Esophagus muscularis mucosa (tissue), 4 donors: ENCODE measurements at places on chromosomes 2 and 18.

GRCh38 chr18:76687304-76687962 is 134.9 kb upstream of the ZNF236 start:
- DNase-seq = no peak

DNA sequence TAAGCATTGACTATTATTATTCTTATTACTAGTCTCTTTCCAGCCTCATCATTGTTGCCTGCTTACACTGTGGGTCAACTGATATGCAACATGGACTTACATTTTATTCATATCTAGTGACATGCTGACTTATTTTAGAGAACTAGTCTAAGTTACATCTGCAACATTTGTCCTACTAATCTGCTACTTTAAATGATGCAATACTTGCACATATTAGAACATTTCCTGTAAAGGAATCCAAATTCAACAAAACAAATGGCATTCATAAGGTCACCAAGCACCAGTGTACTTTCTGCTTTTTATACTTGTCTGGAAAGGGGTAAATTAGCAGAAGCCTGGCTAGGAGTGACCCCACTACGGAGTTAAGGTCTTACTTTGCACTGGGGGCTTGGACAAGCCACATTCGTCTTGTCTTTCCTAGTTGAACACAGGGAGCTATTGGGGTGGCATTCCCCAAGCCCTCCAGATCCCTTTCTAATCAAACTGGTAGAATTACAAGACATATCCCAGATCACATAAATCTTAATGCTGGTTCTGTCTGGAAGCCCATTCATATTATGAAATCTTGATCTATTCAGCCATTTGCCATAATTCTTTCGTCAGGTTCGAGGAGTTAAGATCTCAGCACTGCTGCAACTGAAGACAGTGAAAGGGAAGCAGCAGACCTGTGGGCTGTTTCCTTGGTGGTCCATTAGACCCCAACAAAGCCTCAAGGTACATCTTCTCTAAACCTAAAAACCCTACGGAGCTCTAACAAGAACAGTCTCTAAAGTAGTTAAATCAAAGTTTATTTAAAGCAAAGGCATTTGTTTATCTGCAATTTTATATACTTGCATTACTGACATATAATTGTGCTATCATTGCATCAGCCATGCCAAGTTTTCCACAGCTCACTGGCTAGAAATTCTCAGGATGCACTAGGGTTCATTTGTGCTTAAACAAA is 49.9 kb upstream of the RTN4 start:
- peak; percentile 84 for DNase-seq

- DNase-seq = no peak
Measured at GRCh38 chr2:149800624-149801542, 213.3 kb upstream of the MMADHC start.

GRCh38 chr2:119441376-119442225 is 9.9 kb downstream of the TMEM37 start:
- DNase-seq = no peak

GRCh38 chr18:62412231-62412979 is 87.3 kb downstream of the TNFRSF11A start:
- DNase-seq = no peak

DNA sequence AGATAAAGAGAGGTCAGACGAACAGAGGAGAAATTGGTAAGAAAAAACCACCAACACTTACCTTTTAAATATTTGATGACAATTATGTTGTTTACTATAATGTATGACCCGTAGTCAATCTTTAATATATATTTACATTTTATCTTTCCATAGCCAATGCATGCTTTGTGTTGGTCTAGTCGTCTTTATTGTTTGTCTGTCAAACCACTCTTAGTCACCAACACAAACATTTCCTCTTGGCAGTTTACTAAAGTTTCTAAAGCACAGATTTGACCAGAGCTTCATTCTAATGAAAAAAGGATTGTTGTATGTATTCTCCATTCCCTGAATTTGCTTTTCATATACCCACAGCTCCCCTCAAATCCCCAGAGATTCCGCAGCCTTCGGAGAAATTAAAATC is 784.7 kb upstream of the PIK3C3 start:
- DNase-seq = no peak

DNA sequence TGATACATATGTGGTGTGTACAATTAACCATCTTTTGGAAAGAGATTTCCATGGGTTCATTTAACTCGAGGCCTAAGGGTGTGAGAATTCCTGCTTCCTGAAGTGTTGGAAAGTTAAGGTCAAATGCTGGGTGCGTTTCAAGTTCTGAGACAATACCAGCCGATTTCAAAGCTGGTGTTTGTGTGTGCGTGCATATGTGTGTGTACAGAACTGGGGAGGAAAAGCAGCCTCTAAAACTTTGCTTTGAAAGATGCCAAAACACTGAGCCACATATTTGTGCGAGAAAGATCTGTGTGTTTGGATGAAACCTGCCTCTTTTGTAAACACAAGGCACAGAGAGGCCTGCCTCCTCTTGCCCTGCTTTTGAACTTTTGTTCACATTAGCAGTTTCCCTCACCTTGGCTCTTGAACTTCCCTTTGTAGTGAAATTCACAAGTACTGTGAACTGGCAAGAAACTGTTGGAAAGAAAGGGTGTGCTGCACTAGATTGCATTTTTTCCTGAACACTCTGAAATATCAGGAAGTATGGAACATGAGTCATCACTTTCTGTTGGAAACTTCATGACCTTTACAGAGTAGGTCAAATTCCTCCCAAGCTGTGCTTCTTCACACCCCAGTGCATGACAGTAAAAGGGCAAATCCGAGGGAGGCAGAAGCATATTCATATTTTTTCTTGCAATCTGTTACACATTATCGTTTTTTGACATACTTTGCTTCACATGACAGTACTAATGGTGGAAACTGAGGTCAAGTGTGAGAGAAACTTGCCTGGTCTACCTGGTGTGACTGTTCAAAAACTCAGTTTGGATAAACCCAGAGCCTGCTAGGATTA is 20.0 kb upstream of the CAVIN2 start:
- no peak for DNase-seq

DNA sequence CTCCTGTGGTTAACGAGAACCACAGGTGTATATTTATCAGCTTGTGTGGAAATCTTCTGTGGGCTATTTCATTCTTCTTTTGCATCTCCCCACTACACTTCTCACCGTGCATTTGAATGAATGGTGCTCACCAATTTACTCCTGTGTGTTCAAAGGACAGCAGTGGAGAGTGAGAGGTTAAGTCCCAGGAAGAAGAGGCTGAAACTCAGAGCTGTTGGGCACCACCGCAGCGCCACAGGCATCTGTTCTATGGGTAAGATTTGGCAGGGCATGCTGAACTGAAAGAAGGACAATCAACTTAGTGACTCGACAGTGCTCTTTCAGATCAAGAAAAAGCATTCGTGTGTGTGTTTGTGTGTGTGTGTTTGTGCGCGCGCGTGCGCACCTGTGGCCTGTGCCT is 297.9 kb upstream of the SIX2 start:
- DNase-seq = no peak

GRCh38 chr2:150789376-150789905 is 302.0 kb upstream of the RND3 start:
- no peak for DNase-seq

DNA sequence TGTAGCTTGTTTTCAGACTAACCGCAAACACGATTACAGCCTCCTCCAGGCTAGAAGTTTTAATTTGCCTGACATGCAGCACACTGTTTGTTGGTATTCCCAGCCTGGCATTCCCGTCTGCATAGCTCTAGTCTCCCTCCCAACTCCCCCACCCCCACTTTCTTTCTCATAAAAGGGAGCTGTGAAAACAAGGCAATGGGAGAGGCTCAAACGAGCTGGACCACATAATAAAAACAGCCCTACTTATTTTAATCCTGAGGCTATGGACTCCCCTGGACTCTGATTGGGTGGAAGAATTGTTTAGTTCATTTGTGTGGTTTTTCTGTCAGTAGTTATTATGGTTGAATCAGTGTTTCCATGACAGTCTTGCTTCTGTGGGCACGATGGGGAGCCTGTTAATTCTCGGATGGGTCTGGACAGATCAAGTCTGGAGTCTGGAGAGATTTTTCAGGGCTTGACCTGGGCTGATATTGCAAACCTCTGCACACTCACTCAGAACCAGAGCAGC is 1.2 kb downstream of the STON1 start:
- DNase-seq = no peak

DNA sequence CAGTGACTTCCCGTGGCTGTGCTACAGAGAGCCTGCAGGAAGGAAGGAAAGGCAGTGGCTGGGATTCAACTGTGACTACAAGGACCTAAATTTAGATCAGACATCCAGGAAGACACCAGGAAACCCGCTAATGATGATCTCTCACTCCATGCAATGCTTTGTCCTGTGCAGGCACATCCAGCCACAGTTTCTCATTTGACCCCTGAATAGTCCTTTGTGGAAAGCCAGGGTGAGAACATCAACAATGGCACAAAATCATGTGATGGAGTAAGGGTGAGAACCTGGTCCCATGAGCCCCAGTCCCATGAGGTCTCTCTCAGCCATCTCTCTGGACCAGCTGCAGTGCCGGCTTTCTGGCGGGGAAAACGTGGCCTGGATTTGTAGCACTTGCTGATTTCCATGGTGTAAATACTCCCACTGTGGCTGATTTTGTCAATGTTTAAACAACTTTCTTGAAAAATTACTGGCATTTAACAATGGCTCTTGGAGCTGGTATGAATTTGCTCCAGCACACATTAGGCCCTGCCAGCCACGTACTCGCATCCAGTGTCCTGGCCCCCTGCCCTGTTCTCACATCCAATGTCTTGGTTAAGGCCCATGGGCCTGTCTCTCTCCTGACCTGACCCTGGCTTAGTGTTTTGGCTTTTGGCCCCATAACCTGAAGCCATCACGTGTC is 159.0 kb upstream of the HAAO start:
- no peak for DNase-seq

- DNase-seq = no peak
Measured at GRCh38 chr2:46376586-46376985, 79.4 kb downstream of the EPAS1 start.

- DNase-seq = no peak
Measured at GRCh38 chr2:158575051-158575635, 118.4 kb downstream of the PKP4 start.

DNA sequence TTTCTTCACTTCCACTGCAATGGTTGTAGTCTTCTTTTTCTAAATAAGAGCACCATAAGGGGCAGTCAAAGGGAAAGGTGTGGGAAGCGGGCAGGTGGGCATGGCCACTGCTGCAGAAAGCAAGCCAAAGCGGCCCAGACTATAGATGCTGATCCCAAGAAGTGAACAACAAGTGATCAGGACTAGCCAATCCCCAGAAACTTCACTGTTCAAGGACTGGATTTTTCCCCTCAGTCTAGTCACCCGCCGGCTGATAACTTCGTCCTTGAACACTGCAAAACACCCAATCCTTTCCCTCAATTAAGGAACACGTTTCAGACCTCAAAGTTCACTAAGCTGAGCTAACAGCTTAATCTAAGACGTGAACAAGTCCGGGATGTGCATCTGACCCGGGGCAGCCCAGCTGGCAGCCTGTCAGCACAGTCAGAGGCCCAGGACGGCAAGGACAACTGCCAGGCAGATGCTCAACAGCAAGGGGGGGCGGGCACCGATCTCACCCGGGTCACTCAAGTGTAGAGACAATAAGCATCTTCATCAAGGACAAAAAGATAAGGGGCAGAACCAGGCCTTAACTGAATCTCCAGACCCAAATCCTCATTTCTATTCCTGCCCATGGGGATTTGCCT is 59.8 kb downstream of the HDLBP start:
- DNase-seq = no peak

GRCh38 chr2:128016620-128017019 is 11.2 kb downstream of the SAP130 start:
- DNase-seq = no peak

- no peak for DNase-seq
Measured at GRCh38 chr18:69387186-69387585, 13.5 kb upstream of the DOK6 start.

- no peak for DNase-seq
Measured at GRCh38 chr2:70630761-70631160, 77.1 kb upstream of the TGFA start.

GRCh38 chr18:22026362-22026761 is 143.0 kb upstream of the GATA6 start:
- no peak for DNase-seq

DNA sequence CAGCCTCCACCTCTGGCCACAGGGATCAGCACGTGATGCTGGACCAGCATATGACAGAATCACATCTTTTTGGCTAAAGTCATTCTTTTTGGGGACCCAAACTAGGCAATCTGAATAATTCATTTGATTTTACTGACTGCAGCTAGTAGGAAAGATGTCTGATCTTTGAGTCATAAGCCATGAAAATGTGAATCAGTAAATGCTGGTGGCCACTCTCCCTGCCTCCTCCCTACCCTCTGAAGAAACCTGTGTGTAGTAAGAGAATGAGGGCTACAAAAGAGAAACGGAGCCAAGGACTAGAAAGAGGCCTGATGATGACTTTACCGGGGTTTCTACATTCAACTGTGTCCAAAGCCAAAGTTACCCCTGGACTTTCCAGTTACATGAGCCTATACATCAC is 10.1 kb upstream of the LRPPRC start:
- no peak for DNase-seq

DNA sequence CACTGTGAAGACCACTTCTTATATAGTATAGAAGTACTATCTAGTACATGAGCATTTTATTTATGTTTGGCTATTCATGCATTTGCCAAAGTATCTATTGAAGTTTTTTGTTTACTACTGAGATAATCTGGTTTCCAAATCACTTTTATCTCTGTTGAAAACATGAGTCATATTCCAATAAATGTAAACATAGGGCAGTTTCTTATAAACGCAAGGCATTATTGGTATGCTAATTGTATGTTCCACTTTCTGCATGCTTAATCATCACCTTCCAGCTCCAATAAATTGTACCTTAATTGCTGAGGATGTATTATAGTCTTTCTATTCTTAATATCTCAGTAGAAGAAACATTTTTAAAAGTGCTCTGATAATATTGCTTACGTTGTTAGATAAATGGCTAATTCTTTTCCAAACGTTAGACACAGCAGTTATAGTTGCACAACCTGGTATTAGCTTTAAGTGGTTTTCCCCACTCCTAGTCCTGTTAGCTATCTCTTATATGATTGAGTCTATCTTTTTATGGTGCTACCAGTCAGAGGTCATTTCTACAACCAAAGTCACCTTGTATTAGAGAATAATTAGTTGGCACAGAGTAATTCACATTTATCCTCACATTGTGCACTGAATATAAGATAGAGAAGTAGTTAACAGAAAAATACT is 17.2 kb downstream of the ITGA4 start:
- no peak for DNase-seq

DNA sequence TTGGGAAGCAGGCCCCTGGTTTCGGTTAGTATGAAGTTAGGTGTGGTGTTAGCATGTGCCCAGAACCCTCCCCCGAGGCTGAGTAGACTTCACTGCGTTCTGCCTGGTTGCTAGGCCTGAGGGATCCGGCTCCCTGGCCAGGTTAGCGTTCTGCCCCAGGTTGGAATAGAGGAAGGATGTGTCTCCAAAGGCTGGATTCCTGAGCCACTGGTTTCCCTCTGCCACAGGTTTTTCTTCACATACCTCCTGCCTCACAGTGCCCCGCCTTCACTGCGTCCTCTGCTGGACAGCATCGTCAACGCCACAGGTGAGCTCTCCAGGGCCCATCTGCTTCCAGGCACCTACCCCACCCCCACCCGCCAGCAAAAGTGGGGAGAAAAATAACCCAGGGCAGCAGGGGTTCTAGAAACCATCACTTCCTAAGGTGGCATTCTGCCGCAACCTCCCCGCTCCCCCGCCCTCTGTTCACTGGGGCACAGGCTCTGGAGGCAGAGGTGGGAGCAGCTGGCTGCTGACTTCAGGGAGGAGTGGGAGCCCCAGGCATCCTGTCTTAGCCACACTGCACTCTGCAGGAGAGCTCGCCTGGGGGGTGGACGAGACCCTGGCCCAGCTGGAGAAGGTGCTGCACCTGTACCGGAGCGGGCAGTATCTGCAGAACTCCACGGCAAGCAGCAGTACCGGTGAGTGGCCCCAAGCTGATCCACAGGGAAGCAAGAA is 7.1 kb downstream of the PKDCC start:
- DNase-seq = no peak
